Endothelial cell of umbilical vein (primary cell): ENCODE measurements at places on chromosomes 16 and 17.

- DNase-seq = no peak
Measured at GRCh38 chr17:41178843-41179616, 1.0 kb upstream of the KRTAP4-2 start.

DNA sequence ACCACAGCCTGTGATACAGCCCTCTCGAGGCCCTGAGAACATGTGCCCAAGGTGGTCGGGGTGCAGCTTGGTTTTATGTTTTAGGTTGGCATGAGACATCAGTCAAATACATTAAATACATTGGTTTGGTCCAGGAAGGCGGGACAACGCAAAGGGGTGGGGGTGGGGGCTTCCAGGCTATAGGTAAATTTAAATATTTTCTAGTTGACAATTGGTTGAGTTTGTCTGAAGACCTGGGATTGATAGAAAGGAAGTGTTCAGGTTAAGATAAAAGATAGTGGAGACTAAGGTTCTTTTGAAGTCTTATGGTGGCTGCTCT is 1.2 kb upstream of the ZKSCAN2 start:
- DNase-seq = no peak

- no peak for DNase-seq
Measured at GRCh38 chr17:17810084-17810894, 26.5 kb downstream of the SREBF1 start.

GRCh38 chr17:63927464-63928171 is 4.5 kb downstream of the CD79B start:
- no peak for DNase-seq

DNA sequence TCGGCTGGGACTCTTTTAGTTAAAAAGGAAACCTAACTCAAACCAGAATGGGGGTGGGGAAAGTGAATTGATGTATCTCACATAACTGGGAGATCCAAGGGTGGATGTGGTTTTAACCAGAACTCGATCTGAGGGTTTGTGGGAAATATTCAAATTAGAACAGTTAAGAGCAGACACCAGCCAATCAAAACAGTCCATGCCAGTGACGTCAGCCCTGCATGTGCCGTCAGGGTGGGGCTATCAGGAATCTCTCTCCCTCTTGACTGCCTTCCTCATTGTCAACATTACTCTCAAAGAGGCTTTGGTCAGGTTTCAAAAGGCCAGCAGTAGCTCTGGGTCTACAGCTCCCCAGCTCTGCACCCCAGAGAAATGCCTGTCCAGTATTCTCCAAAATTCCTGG is 94.2 kb upstream of the HSBP1 start:
- no peak for DNase-seq

DNA sequence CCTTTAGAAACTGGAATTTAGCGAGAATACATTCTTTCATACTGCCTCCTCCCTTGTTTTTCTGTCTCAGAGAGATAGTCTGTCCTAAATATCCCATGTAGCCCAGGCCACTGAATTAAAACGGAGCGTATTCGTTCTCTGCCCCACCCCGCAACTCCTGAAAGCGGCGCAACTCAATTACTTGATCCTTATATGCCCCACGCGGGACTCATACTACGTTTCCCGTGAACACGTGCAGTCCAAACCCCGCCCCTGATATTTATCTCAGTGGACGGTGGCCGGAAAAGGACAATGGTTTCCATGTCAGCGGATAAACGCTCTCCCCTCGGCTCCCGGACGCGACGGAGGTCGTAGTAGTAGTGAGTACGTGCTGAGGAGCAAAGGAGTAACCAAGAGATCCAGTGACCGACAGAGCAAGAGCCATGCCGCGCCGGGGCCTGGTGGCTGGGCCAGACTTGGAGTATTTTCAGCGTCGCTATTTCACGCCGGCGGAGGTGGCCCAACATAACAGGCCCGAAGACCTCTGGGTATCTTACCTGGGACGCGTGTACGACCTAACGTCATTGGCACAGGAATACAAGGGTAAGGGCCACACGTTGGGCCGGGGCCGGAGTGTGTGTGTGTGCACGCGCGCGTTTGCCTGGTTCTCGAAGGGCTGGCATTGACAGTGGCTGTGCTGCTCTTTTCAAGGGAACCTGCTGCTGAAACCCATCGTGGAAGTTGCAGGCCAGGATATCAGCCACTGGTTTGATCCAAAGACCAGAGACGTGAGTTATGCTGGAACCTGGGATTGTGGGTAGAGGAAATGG is at the start of gene CYB5D1:
CYB5D1 (plus strand) TSS at position 291 of the 809 bp plus-strand sequence; CDS start at position 423, 132 bp downstream.
- DNase-seq = peak; percentile 97

- DNase-seq = no peak
Measured at GRCh38 chr17:34474706-34475105, 104.7 kb upstream of the TMEM132E start.

GRCh38 chr16:87560428-87561199 is 41.7 kb upstream of the JPH3 start:
- no peak for DNase-seq

- DNase-seq = no peak
Measured at GRCh38 chr17:81277946-81278693, 17.0 kb downstream of the SLC38A10 start.

GRCh38 chr16:64159976-64160375 is 961.9 kb downstream of the CDH11 start:
- DNase-seq = no peak

DNA sequence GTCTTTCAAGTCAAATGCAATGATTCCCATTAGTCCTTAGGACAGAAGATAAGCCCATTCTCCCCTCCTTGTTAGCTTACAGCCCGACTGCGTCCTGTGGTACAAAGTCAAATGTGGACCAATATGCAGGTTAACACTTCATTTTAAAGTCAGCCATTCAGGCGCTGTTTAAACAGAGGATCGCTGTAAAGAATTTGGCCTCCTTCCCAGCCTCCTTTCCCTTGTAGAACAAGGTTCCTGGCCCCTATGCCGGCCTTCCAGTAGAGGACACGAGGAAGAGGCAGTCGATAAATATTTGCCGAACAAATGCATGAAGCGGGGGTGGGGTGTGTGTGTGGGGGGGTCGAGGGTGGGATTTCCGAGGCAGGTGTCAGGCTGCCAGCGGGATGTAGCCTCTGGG is 4.3 kb downstream of the SDK2 start:
- DNase-seq = no peak

DNA sequence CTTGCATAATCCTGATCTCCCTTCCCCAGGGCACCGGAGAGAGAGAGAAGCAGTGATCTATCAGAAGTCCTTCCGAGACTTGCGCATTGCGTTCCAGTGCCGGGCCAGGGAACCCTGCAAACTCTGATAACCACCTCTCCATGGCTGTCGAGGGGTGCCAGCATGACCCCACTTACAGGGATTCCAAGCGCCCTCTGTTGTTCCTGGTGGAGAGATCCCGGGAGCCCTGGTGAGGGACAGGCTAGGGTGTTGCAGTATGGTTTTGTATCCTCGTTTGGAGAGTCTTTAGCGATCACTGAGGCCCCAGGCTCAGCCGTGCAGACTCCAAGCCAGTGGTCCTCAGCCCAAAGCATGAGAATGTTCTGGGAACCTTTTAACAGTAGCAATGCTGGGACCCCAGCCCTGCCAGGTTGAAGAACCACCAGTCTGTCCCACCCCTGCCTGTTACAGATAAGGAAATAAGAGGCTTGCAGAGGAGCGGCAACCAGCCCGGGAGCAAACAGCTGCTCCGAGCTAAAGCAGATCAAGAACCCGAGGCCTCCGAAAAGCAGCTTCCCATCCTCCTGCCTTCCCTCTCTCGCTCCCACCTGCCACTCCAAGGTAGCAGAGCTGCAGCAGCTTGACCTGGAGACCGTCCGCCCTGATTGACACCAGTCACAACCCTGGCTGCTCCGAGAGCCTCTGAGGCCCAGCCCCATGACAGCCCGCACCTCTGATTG is 150.3 kb upstream of the RPL38 start:
- DNase-seq = no peak

DNA sequence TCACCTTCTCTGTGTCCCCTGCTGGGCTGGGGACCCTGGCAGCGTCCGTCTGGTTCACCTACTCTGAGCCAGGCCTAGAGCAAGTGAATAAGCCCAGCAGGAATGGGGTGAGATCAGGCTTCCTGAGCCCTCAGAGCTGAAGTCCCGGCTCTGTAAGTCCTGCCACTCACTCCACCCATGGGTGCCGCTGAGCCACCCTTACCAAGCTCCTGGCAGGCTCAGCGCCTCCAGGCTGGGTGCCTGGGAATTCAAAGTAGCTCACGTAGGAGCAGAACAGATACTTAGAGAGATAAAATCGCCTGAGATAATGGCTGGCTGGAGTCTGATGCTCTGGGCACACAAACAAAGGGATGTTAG is 9.8 kb upstream of the LASP1NB start:
- no peak for DNase-seq

GRCh38 chr17:16325964-16326363 is 27.3 kb downstream of the CENPV start:
- DNase-seq = no peak

DNA sequence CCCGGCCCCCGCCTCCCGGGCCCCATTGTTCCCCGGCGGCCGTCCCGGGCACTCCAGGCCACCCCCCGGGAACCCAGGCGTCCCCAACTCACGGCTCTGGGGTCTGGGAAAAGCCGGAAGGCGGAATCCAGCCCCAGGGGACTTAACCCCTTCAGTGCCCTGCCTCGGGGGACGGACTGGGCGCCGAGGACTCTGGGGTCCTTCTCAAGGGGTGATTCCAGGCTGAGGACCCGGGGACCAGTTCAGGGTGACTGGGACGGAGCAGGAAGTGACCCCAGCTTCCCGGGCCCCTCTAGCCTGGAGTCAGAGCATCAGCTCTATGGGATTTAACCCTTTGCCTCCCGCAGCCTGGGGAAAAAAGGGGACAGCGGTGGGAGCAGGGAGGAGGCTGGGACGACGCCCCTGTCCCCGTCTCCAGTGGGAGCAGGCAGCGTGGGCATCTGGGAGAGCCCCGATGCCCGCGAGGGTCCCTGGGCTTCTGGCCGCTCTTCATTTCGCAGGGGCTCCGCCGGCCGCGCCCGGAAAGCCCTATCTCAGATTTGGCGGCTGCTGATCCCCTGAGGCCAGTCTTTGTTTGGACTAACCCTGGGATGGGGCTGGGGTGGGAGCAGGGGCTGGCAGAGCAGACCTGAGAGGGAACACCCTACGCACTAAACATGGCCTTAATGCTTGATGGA is at the start of gene ZNF629:
ZNF629 (minus strand) TSS at position 270 of the 677 bp plus-strand sequence. CDS start 2,723 bp downstream, outside the sequence.
- peak; percentile 45 for DNase-seq

GRCh38 chr16:87236516-87237115 is 80.6 kb downstream of the C16orf95 start:
- no peak for DNase-seq

DNA sequence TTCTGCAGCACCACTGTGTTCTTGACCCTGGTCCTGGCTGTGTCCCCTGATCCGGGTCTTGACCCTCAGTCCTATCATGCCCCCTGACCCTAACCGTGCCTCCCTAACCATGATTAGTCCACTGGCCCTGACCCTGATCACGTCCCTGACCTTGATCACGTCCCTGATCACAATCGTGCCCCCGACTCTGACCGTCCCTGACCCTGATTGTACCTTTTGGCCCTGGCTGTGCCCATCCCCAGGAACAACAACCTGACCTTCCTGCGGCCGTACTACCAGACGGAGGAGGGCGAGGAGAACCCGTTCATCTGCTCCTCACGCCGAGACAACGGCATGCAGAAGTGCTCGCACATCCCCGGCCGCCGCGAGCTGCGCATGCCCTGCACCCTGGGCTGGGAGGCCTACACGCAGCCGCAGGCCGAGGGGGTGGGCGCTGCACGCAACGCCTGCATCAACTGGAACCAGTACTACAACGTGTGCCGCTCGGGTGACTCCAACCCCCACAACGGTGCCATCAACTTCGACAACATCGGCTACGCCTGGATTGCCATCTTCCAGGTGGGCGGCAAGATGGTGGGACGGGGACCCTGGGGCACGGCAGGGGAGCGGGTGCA is 24.9 kb downstream of the TPSG1 start:
- no peak for DNase-seq

GRCh38 chr17:77597418-77598240 is 360.9 kb upstream of the TNRC6C start:
- DNase-seq = no peak

- no peak for DNase-seq
Measured at GRCh38 chr17:9842057-9842758, 16.5 kb downstream of the GLP2R start.

- DNase-seq = peak; percentile 64
Measured at GRCh38 chr17:39547713-39548478, 59.8 kb downstream of the NEUROD2 start.

DNA sequence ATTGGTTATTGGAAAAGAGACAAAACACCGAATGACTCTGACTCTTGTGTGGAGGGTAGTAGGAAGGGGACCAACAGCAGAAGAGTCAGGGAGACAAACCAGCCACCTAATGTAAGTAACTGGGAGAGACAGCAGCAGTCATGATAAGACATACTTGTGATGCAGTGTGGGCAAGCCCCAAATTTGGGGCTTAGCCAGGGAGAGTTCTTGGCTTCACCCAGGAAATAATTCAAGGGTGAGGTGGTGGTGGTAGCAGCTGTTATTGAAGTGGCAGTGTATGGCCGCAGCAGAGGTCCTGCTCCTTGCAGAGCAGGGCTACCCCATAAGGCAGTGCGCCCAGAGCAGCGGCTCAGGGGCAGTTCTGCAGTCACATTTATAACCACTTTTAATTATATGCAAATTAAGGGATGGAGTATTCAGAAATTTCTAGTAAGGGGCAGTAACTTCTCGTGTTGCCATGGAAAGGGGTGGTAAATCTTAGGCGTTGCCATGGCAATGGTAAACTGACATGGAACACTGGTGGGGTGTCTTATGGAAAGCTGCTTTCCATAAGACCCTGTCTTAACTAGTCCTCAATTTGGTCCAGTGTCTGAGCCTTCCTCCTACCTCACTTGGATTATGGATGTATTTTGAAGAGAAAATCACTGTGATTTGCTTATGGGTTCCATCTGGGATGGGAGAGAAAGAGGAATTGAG is 317.1 kb downstream of the PHKB start:
- DNase-seq = no peak

DNA sequence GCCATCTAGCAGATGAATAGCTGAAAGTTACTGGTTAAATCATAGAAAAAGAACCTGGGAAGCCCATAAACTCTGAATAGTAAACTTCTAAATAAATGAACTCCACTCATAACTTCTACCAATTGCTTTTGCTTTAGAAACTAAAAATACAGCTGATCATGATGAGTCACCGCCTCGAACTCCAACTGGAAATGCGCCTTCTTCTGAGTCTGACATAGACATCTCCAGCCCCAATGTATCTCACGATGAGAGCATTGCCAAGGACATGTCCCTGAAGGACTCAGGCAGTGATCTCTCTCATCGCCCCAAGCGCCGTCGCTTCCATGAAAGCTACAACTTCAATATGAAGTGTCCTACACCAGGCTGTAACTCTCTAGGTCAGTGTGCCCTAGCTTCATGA is 9.7 kb downstream of the KAT7 start:
- no peak for DNase-seq

- DNase-seq = no peak
Measured at GRCh38 chr17:75908201-75908600, 3.5 kb upstream of the MRPL38 start.

DNA sequence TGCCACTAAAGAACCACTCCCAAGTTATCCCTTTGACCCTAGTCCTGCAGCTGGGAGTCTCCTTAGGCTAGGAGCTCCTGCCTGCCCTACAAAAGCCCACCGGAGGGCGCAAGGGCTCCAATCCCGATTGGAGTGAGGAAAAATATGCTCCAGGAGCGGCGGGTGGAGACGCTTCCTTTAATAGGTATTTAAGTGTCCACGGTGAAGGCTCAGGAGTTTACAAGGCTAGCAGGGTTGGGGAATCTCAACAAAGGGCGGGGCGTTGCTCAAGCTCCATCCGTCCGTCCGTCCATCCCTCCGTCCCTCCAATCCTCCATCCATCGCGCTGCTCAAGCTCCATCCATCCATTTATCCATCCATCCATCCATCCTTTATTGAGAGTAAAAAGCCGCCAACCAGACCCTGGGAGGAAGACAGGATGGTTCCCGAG is 556 bp upstream of the SPNS1 start:
- peak; percentile 68 for DNase-seq
